ENCODE measurements at places on chromosomes 2 and 18. TPM values are rescaled to one million over a fixed set of nuclear protein-coding genes. Genes with fewer than 3 reads are reported as not detected.

The CCNT2 gene
- total RNA-seq, result 91.0 TPM

The SIX2 gene
- not detected for total RNA-seq

The STAT4 gene
- 62.1 TPM for total RNA-seq

The TEX44 gene
- not detected for total RNA-seq

The TMEM200C gene
- total RNA-seq, result not detected

The POU3F3 gene
- total RNA-seq, result not detected

The OTOS gene
- not detected for total RNA-seq

The DNAJC27 gene
- total RNA-seq, result 15.6 TPM

The LCT gene
- 0.10 TPM for total RNA-seq

The COPS7B gene
- 52.7 TPM for total RNA-seq

DNA sequence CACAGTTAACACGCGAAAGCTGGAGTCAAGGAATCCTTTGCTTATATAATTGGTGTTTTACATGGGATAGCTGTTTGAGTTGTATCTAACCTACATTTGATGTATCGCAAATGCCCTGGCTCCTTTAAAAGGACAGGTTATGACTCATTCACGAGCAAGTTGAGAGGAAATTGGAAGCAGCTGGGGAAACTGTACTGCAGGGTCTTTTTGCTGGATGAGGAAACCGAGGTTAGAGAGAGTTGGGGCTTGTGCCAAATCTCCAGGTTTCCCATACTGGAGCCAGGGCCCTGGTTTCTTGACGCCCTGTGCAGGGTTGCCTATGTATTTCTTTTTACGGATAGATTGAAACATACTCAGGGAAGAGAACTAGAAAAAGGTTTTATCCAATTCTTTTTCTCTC, 60.0 kb upstream of the SPTBN1 start:
- no peak for DNase-seq

- DNase-seq, result no peak
Observed at GRCh38 chr2:137223722-137224121, 458.4 kb downstream of the THSD7B start.

- DNase-seq, result no peak
Observed at GRCh38 chr2:14700753-14701152, 68.2 kb downstream of the LRATD1 start.

GRCh38 chr2:121239471-121239870, 45.5 kb downstream of the TFCP2L1 start:
- DNase-seq, result no peak

DNA sequence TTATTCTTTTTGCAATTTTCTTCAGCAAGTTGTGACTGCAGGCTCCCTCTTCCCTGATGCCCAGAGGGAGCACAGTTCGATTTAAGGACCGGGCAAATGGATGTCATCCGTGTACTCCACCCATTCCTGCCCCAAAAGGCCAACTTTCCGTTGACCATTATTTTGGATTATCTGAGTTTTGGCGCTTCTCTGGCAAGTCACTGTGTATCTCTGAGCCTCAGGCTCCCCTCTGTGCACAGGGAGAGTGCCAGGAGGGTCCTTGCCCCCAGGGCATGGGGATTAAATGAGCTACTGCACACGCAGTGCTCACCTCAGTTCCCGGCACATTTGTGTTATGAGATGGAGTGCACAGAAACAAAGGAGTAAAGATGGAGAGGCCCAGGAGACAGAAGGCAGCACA, 41.4 kb upstream of the HDAC4 start:
- no peak for DNase-seq

DNA sequence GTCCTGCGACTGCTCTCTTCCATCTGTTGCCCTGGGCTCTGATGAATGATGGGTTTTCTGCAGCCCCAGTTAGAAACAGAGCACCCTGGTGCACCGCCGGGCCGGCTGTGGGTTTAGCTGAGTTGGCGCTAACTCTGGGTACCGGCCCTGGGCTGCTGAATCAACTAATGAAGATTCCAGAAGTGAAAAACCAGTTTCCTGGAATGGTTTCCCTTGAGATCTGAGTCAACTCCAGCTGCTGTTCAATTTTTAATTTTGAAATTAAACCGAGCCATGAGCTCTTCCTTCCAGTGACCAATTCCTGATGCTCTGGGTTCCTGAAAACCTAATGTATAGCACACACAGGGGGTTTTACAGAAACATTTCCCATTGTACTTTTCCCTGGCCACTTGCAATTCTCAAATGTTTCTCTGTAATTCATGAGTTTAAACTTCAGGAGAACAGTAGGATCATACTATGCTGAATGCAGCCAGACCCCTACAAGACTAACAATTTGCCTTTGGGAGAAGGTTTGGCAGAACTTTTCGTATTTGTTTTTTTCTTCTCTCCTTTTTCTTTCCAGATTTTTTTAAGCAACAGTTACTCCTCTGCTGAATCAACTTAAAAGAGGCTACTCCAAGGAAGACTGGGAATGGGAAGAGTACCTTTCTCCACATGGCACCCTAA, 5.5 kb downstream of the COL6A3 start:
- no peak for DNase-seq

- no peak for DNase-seq
Observed at GRCh38 chr2:231761735-231762134, 19.3 kb downstream of the PDE6D start.

- no peak for DNase-seq
Observed at GRCh38 chr2:125736306-125736705, 919.7 kb upstream of the GYPC start.

DNA sequence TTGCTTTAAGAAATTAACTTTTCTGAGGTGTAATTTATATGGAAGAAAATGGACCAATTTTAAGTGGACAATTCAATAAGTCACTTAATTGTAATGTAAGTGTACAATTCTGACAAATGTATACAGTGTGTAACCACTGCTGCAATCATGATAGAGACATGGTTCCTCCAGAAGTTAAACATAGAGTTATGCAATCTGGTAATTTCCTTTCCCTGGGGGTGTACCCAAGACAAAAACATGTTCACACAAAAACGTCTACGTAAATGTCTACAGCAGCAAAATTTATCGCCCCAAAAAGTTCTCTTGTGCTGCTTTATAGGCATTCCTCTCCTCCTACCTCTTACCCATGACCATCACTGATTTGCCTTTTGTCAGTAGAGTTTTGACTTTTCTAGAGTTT, 141.5 kb downstream of the AQP4 start:
- no peak for DNase-seq

GRCh38 chr18:41642756-41643155, 312.3 kb upstream of the PIK3C3 start:
- no peak for DNase-seq

DNA sequence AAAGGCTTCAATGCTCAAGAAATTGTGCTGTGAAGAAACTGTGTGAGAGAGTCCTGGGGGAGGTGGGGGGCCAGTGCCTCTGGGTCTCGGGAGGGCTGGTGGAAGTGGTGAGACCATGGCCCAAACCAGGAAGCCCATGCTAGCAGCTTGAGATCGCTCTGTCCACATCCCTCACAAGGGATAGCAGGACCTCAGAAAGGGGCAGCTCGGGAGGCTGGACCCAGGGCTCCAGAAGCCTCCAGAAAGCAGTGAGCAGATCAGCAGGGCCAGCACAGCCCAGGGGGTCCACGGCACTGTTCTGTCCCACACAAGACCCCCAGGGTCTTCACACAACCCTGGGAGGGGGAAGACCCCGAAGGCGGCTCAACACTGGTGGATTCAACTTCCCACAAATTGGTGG, 24.1 kb downstream of the ST8SIA5 start:
- no peak for DNase-seq

GRCh38 chr2:71926876-71927756, 220.5 kb downstream of the CYP26B1 start:
- DNase-seq, result no peak

- no peak for DNase-seq
Observed at GRCh38 chr2:197137231-197137630, 173.3 kb downstream of the ANKRD44 start.
